ENCODE measurements at places on chromosomes 12 and 14.

- no peak for DNase-seq
Observed at GRCh38 chr12:88884600-88884999, 304.3 kb upstream of the KITLG start.

DNA sequence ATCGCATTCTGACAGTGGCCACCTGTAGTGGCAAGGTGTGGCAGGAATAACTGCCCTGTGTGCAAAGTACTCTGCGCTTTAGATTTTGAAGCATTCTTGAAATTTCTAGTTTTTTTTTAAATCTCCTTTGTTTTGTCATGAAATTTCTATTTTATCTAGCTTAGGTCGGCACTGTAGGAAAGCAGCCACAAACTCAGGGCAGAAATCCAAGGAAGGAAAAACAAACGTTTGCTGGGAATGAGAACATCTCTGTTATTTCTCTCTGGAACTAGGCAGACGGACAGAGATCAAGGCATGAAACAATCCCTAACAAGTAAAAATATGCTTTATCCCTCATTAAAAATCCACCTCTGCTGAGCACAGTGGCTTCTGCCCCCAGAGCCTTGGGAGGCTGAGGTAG, 1.3 kb upstream of the NR2C1 start:
- DNase-seq = no peak

DNA sequence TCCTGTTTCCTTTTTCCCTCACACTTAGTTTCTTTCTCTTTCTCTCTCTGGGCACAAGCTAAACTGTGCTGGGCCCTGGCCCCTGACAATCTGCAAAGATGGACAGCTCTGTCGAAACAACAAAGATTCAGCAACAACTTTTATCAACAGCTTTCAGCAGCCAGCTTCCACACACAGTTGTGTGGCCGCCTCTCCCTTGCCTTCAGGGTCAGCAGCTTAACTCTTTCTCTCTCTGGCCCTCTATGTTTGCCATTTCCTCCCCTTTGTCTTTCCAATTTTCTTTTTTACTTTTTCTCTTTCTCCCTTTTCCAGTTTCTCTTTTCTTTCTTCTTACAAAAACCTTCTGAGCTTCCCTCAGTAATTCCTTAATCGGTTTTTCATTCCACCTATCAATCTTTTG, 43.3 kb downstream of the IQSEC3 start:
- DNase-seq = no peak

GRCh38 chr12:123951467-123951866, 21.2 kb downstream of the CCDC92 start:
- DNase-seq = no peak

DNA sequence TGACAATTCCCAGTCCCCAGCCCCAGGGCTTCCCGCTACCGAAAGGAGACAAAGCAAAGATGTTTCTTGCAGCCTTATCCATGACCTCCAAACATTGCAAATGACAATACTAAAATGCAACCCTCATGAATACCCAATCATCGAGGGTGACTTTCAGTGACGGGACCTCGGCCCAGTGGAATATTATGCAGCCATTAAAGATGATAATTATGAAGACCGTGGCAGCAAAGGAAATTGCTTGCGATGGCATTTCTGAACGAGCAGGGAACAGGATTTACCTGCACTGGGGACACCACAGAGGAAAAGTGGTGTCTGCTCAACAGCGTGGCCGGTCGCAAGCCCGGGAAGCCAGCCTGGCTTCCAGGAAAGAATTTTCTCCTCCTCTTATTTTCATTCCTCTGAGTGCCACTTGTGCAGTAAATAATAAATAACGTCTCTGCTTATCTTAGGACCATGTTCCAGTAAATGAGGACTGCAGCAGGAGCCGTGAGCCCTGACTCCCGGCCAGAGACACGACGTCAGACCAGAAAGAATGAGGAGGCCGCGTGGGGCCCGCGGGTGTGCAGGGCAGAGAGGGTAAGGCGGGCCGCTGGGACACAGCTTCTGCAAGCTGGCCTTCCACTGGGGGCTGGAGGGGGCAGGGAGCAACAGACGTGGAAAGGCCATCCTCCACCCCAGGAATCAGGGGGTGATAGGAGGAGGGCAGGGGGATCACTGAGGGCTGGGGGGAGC, 6.6 kb downstream of the C14orf180 start:
- no peak for DNase-seq

DNA sequence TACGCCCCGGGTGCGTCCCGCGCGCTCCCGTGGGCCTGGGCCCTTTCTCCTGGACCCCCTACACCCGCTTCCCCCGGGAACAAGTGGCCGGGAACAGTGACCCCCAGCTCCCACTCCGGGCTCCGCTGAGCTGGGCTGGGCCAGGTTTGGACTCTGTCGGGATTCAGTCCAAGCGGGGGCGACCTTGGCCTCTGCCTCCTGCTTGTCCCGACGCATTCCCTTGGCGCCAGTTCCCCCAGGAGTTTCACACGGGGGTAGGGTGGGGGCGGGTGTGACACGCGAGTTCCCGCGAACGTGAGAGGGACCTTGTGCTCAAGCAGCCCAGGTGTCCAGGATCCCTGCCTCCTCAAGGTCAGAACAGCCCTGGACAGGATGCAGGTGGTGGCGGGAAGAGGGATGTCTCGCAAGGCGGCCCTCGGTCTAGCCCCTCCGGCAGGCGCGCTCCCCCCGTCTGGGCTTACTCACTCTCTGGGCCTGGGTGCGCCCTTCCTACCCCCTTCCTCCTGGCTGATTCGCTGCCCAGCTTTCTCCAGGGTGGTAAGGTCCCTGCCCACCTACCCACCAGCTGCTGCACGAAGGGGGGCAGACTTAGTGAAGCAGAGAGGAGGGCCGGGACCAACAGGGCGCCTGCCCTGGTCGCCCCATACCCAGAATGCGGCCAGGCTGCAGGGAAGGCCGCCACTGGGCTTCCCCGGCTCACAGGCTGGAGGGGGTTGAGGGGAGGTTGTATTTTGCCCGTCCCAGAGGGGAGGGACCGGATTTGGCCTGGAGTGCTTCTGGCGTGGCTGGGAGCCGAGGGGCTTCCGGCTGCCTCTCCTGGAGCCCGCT, 862 bp downstream of the CRIP2 start:
- no peak for DNase-seq

DNA sequence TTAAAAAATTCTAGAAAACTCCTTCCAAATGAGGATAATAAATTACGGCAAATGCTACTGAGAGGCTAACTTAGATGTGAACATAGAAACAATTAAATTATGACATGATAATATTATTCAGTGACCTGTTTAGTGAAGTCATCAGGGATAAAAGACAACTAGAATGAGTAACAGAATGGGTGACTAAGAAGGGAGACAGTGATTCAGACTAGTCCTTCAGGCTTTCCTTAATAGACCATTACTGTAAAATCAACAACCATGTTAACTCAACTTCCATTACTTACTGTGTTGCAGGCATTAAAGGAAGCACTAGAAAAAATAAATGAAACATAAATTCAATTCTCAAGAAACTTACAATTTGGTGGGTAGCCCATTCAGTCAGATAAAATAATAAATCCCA, 543.9 kb upstream of the LRFN5 start:
- no peak for DNase-seq

DNA sequence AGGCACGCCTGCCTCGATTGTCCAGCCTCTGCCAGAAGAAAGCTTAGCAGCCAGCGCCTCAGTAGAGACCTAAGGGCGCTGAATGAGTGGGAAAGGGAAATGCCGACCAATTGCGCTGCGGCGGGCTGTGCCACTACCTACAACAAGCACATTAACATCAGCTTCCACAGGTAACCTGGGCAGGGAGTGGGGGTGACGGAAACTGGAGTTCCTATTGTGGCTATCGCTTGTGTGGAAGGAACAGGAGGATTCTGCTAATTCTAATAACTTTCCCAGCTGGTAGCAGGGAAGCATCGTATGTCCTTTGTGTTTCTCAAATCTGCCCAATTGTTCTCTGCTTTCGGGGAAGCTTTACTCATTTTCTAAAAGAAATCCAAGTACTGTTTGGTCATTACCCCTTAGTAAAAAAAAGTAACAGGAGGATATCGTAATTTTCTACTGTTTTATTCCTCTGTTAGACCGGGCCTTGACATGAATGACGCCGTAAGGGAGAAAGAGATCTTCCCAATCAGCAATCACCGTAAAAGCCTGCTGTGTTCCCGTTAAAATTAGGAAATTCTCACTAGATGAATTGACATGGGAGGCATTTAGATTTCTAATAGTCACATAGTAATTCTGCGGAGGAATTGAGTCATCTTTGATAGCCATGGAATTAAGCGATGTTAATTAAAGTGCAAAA, 449 bp downstream of the THAP2 start:
- DNase-seq = no peak

DNA sequence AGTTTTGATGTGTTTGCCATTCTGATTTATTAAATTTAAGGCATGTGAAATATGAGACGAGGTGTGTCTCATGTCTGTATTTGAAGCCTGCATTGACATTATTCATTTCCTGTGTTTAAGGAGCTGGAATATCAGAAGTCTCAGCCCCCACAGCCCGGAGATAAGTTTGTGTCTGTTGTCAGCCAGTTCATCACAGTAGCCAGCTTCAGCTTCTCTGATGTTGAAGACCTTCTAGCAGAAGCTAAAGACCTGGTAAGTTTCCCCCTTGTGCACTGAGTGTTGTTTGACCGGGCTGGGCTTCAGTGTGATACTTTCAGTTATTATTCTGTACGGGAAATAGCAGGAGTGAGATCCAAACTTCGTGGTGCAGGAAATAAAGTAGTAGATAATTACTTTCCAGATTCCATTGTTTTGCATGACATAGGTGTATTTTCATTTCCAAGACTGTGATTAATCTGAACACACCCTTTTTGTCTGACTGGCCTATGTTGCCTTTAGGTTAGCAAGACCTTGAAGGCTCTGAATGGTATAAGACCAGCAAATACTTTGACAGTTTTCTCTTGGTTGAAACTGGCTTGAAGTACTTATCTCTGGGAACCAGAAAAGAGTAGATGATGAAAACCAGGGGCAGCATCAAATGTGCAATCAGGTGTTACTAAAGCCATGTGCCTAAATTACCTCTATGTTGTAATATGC, 101.5 kb downstream of the GPR135 start:
- DNase-seq = no peak

All from GM18507 (cell line).